ENCODE measurements at places on chromosomes 5 and 9.

GRCh38 chr5:134246771-134247427, 21.0 kb upstream of the PPP2CA start:
- no peak for DNase-seq

DNA sequence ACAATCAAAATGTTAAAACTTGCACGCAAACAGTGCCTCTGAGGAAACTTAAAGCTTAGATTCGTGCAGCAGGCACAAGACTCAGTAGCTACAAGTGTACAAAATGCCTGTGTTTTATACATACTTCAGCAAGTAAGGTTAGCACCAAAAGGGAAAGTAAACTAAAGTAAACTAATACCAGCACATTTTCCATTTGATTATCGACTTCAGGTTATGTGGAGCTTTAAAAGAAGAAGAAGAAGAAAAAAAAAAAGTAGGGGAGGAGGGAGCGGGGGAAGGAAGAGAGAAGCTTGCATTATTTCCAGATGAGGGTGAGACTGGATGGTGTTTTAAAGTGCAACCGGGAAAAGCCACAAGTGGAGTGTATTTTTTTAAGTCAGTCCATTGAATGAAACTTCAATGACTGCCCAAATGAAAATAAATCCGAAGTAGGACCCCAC, 596 bp upstream of the ADAMTS6 start:
- DNase-seq: no peak

GRCh38 chr5:87081016-87081415, 186.7 kb upstream of the RASA1 start:
- DNase-seq: no peak

- DNase-seq: no peak
These were observed 74.0 kb upstream of the MEF2C start for GRCh38 chr5:88957013-88957412.

DNA sequence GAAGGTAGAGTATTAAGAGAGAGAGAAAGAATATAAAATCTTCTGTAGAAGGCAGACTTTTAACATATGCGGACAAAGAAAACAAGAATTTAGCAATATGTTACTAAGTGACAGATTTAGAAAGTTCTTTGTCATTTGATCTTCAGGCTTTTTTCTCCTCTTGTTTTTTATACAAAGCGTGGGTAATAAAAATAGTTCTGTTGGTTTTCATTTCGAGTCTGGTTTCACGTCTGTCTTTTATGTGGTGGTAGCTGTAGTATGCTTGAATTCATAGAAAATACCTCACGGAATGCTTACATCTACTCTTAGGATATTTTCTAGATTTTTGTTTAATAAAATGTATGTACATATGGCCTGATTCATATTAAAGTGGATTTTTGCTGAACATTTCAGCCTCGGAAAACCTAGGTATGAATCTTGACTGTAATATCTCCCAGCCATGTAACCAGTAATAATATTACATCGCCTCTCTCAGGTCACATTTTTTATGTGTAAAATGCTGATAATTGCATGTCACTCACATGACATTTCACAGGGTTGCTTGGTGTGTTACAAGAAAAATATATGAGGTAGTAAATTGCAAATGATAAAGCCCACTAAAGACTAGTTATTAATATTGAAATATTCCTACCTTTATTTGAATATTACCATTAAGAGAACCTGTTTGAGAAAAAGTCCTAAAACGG, 72.5 kb upstream of the TAF11L2 start:
- no peak for DNase-seq

DNA sequence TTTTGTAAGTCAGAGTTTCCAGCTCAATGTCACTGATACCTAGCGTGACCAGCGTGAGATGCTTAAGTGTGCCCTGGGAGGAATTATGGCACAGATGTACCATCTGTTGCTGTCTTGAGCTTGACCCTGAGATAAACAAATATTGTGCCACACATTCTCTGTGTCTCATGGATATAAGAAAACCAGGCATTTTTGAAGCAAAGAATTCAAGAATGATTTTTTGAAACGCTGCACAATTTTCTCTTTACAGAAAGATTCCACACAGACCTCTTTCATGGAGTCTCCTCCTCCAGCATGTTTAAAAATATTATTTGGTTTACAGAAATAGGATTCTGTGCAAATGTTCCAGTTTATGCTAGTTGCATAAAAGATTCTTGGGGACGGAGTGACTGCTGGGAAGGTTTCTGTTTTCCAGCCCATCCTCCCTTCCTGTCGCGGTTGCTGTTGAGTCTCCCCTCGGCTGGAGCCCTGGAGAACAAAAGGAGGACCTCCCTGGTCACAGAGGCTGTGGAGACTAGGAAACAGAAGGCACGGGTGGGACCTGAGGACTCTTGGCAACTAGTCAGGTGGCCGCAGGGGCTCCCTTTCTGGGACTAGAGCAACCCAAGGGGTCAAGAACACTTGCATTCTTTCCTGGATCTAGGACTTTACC, 120.8 kb downstream of the RASGRF2 start:
- no peak for DNase-seq

DNA sequence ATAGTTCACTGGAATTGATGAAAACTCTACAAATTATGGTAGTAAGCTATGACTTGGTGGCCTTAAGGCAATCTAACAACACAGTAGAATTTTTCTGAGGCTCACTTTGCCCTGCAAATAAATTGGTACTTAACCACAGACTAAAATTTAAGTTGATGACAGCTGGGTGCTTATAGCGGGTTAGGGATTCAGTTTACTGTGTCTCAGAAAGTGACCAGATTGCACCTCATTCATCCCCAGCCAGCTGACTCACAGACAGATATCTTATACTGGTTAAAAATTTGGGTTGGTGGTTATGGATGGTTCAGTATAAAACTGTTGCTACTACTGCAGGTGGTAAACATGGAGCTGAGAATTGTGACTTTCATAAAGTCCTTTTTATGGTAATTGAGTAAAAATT, 2.8 kb downstream of the CKS2 start:
- no peak for DNase-seq

DNA sequence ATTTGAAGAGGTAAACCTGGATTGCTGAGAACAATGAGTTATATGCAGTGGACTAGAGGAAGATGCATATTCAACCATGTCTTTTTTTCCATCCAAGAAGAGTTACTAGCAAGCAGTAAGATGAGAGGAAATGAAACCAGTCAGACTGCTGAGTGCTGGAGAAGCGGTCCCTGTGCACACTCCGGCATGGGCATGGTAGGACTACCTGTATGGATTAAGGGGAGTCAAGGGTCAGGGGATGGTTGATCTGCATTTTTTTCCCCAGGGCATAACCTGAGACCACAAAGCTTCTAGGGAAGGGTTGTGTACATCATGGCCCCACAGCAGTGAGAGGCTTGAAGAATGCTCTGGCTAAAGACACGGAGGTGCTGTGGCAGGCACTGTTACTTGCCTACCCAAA, 76.6 kb upstream of the ZNF169 start:
- DNase-seq: no peak

DNA sequence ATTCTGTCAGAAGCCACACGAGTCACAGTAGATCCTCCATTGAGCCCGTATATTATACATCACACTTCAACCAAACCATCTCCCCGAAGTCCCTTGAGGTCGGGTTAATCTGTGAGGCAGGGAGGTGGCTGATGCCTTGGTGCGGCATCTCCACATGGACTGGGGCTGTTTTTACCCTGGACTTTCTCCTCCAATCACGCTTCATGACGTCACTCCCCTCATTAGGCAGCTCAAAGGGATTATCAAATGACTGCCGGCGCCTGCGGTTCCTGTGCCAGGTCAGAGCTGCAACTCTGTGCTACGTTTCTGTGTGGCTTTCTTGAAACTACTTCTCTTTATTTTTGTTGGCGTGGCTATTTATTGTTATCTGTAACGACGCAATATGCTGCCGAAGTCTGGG, 53.7 kb downstream of the TMOD1 start:
- DNase-seq: no peak

GRCh38 chr9:79985264-79985663, 413.5 kb downstream of the TLE4 start:
- no peak for DNase-seq

DNA sequence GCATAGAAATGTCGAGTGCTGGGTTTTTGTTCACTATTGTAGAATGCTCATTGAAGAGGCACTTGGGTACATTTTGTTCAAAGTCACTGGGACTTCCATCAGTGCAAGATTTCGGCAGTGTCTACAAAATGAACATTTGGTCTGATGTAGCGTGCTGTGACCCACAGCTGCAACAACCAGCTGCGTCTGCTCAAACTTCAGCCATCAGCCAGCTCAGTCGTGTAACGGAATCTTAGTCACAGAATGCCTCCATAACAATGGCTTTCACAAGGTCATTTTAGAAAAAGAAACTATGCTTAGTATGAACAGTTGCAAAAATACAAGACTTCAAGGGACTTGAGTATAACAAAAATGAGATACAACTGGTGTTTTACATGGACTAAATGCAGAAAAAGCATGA, 828.1 kb upstream of the GRAMD2B start:
- no peak for DNase-seq

DNA sequence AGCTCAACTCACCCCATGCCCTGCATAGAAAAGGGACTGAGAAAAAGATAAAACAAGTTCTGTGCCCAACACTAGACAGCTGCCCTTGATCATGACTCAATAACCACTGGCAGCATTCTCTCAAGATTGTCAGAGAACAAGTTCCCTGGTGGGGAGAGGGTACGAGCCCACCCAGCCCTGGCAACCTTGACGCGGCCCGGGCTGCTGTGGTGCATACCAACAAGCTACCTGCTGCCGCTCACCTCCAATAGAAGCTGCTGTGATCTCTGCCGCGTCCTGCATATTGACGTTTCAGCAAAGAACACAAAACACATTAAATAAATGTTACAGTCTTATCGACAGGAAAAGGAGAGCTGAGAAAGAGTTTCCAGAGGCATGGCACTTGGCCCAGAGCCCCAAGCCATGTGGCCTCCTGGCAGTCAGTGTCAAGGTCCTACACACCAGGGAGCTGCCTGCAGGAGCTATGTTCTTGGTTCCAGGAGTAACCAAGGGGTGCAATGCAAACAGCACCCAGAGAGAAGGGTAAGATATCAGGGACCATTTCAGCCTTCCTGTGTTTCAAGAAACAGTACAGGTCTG, 28.3 kb downstream of the WHRN start:
- no peak for DNase-seq

DNA sequence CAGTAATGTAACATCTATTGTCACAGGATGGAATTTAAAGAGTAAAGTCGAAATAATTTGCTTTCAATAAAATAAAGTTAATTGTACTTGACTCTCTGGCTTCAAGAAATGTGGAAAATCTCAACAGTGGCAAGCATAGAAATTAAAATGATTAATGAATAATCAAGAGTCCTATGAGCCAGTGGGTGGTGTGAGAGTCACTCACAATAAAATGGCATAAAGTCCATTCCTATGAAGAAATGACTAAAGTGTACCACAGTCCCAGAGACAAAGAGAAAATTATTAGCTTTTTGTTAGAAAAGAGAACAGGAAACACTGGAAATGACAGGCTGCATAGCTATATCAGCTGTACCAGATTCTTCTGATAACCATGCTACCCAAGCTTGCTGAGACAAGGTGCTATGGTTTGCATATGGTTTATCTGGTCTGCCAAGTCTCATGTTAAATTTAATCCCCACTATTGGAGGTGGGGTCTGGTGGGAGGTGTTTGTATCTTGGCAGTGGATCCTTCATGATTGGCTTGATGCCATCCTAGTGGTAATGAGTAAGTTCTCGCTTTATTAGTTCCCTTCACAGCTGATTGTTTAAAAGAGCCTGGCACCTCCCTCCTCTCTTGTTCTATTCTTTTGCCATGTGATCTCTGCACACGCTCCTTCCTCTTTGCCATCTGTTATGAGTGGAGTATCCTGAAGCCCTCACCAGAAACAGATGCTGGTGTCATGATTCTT, 647.7 kb upstream of the ITGA1 start:
- no peak for DNase-seq

DNA sequence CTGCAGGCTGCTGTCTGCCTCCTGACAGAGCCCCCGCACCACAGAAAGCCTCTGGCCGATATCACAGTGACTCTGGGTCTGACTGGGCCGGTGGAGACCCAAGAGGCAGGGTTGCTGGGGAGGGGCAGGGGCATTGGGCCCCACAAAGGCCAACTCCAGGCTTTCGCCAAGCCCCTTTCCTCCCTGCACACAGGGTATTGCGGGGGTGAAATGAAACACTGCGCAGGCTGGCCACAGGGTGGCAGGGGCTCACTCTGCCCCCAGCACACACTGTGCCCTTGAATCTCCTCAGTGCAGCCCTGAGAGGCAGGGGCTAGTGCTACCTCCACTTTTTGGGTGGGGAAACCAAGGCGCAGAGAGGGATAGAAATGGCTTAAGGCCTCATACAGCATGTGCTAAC, 44.6 kb downstream of the BARX1 start:
- DNase-seq: no peak

GRCh38 chr9:116467740-116468351, 219.3 kb upstream of the TRIM32 start:
- no peak for DNase-seq

DNA sequence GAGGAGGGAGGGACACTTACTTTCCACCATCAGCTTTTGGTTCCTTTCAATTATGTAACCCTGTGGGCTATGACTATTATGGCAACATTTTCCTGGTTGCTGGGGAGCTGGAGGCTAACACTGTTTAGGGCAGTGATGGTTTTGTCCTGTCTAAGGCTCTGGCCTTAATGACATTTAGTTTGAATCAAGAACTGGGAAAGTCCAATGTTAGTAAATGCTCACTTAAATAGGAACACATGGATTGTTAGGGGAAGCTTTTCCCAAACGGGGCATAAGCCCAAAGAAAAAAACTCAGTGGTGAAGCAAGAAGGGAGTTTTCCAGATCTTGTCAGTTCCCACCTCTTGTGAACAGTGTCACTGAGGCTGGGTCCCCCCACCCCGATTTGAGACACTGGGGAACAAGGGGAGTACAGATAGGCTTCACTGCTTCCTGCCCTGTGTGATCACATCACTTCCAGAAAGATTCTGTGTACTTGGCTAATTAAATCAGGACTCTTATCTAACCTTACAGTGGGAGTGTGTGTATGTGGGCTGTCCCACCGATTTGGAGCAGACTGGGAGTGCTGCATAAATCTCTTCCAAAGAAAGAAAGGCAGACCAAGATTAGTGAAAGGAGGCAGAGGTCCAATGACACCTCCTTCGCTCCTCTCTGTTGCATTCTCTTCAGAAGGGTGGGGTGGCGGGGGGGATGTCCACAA, 206.4 kb downstream of the PTTG1 start:
- no peak for DNase-seq

- DNase-seq: no peak
These were observed 29.0 kb downstream of the MTMR12 start for GRCh38 chr5:32283539-32284377.

Measured in stimulated activated CD4-positive, alpha-beta T cell treated with anti-CD3 and anti-CD28 coated beads, Interleukin-4, amount 100 ng/mL, for 48 hours (primary cell).